Hepatic stellate cell (primary cell): ENCODE measurements at places on chromosomes 2 and 18.
A peak's percentile ranks its signal among the peaks of the same experiment; 100 is the strongest.

GRCh38 chr2:106358081-106358480 lies 110.1 kb downstream of the RGPD3 start:
- DNase-seq: no peak

DNA sequence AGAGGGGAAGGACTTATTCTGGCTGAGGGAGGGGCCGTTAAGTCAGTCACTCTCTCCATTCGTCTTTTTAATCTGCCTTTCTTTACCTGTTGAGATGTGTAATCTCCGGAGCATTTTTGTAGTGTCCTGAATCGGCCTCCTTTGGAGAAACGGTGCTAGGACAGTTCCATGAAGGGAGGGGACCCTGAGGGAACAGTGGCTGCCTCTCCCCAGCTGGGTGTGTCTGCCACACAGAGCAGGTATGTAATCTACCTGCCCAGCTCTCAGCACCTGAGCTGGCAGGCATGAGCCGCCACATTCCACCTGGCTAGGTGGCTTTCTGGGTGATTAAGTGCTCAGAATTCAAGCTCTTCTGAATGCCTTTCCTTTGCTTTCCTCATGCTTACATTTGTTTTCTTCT lies 131.2 kb downstream of the WDSUB1 start:
- no peak for DNase-seq

DNA sequence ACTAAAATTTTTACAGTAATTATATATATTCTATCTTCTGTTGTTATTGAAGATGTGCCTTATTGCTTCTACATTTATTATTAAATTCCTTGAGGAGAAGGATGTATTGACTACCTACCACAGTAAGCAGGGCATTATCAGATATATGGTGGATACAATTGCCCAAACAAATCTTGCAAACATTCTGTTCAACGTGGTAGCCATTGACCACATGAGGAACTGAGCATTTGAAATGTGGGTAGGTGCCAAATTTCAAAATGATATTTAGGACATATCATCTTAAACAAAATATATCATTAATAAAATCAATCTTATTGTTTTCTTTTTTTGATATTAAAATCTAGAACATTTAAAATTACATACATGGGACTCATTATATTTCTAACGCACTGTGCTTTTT lies 11.1 kb downstream of the SCN3A start:
- DNase-seq: no peak

DNA sequence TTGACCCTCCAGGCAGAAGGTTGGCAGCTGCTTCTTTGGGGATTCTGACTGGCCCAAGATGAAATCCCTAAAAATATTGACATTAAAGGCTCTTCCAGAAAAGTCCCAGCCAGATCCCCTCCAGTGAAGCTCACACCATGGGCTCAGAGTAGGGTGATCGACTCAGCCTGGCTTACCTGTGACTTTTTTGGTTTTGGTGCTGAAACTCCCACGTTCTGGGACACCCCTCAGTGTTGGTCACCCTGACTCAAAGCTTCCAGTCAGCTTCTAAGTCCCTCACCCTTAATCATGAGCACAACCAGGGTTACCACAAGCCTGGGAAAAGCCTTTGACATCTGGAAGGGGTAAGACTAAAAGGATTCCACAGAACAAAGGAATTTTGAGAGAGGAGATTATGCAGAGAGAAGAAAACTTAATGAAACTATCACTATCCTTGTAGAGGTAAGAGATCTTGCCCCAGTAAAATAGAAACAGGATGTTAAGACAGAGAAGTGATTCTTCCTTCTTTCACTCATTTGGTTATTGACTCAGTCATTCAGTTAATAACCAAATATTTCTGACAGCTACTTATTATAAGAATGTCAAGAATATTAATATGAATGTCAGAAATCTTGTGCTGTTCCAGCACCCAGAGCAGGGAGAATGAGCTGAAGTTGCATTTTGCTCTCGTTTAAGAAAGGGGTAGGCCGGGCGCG lies 66.8 kb upstream of the SEC11C start:
- no peak for DNase-seq

- no peak for DNase-seq
Measured at GRCh38 chr2:204026294-204026693, 89.7 kb downstream of the ICOS start.

GRCh38 chr2:148545390-148546256 lies 98.9 kb upstream of the EPC2 start:
- no peak for DNase-seq

DNA sequence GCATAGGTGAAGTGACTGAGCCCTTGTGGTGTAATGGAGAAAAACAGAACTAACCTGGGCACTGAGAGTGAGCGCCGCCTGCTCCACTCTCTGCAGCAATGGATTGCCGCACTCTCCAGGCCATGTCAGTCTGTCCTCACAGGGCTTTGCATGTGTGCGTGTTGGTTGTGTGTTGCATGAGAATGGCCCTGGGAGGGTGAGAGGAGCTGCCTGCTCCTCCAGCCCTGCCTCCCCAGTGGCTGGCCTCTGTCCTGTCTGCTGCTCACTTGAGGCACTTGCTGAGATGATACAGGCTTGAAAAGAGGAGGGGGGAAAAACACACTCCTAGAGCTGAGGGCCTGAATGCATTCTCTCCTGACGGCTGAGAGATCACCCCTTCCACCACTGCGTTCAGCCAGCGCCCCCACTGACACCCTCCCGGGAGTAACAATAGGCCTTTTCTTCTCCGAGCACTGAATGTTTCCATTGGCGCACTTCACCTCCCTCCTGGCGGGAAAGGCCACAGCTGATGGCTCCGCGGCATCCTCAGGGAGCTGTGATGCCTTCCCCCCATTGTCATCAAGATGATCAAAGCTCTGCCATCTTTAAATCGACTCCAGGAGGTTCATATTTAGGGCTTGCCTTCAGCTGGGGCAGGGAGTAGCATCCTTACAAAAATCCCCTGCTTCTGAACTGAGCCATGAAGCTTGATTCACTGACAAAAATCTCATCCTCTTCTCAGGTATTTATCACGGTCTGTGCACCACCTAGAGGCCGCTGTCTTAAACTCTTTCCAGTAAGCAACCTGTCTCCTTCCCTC lies 49.9 kb upstream of the DAPL1 start:
- DNase-seq: peak; percentile 21

GRCh38 chr2:40038646-40039045 lies 259.6 kb upstream of the THUMPD2 start:
- DNase-seq: no peak

DNA sequence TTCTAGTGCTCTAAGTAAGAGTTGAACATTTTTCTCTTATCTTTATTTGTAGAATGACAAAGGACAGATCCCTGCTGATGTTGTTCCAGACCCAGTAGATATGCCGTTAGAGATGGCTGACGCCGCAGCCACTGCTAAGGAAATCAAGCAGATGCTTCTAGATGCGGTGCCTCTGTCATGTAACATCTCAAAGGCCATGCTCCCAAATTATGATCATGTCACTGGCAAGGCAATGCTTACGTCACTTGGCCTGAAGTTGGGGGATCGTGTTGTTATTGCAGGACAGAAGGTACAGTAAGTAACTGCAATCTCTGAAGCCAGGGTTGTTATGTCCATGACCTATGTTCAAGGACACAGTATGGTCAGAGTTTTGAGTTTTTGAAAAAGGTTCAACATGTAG lies 28.4 kb downstream of the CLIP4 start:
- no peak for DNase-seq
